Calu3 (cell line): ENCODE measurements at places on chromosomes 7 and 10.

DNA sequence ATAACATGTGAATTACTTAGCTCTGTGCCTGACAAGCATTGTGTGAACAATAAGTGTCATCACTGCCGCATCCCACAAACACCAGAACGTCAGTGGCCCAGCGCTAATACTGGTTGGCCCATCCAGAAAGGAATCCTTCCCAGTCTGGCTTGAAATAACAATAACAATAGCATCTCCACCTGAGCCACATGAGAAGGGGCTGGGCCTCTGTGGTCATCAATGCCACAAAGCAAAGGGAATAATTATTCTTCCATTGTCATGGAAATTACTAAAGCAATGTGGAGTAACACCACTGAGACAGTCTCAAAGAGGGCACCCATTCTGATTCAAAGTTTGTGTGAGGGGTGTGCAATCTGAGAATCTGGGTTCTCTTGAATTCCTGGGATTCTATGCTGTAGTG is 105.7 kb upstream of the INHBA start:
- DNase-seq, result no peak
- peaks cover 27% of the 10 kb centered on the region for H3K27me3 ChIP-seq
- no peaks in the 10 kb centered on the region for H3K36me3 ChIP-seq
- no peak overlapping the region for H3K27ac ChIP-seq
- H3K4me1 ChIP-seq, result no peaks in the 10 kb centered on the region

DNA sequence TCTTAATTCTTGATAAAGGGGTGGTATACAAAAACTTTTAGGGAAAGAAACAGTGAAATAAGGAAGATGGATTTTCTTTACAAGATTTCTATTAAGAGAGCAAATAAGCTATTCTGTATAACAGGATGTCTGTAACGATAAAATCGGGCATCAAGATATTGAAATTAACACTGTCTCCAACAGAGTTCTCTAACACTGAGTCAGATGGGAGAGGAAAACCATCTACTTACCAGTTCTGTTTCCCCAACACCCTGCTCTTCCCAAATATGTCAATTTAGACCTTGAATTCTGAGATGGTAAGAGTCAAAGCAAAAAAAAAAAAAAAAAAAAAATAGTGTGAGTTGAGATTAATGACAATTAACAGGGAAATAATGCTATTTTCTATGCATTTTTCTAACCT is 23.0 kb downstream of the SMURF1 start:
- peaks cover 40% of the 10 kb centered on the region for H3K4me1 ChIP-seq
- H3K36me3 ChIP-seq, result peaks cover 16% of the 10 kb centered on the region
- no peak for DNase-seq
- H3K4me3 ChIP-seq, result no peak overlapping the region
- no peaks in the 10 kb centered on the region for H3K27me3 ChIP-seq

GRCh38 chr7:22129166-22129565 is 183.5 kb upstream of the CDCA7L start:
- H3K36me3 ChIP-seq, result peaks cover 48% of the 10 kb centered on the region
- no peaks in the 10 kb centered on the region for H3K27me3 ChIP-seq
- no peak overlapping the region for H3K4me3 ChIP-seq
- DNase-seq, result no peak

DNA sequence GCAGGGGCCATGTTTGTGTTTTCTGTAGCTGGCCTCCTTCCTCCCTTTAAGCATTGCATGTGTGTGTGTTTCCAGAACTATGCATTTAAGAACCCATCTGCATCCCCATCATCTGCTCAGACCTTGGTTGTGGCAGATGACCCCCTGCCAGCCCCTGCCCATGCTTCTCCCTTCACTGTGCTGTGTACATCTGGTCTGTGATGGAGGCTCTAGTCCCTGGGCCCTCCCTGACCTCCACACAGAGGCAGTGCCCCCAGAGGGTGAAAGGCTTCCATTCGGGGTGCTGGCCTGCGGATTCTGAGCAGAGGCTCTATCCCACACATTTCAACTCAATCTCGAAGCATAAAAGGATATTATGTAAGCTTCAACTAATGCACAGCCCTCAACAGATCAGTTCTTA is 89.4 kb downstream of the TACC2 start:
- no peak for DNase-seq
- H3K27ac ChIP-seq, result no peak overlapping the region
- H3K4me3 ChIP-seq, result no peak overlapping the region
- H3K27me3 ChIP-seq, result no peaks in the 10 kb centered on the region
- H3K4me1 ChIP-seq, result no peaks in the 10 kb centered on the region
- no peaks in the 10 kb centered on the region for H3K36me3 ChIP-seq

GRCh38 chr10:117801691-117802090 is 245.1 kb downstream of the RAB11FIP2 start:
- H3K4me1 ChIP-seq, result no peaks in the 10 kb centered on the region
- no peak overlapping the region for H3K4me3 ChIP-seq
- H3K27me3 ChIP-seq, result peaks cover 12% of the 10 kb centered on the region
- no peak overlapping the region for H3K27ac ChIP-seq

DNA sequence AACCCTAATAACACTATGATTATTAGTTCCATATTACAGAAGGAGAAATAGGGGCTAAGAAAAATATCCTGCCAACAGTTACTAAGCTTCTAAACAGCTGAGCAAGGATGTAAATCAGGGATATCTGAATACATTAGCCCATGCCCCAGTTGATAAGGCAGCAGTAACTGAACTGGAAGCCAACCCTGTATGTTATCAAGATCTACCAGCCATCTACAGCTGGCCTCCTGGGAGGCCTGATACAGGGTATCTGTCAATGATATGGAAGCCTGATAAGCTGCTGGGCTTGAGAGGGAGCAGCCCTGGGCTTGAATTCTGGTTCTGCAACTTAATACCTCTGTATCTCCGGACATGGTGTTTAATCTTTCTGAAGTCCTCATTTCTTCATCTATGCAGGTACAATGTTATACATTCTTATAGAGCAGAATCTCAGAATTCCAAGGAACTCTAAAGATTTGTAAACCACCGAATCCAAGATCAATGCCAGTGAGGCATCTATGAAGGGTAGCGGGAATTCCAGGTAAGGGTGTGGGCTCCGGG is 37.9 kb upstream of the AFAP1L2 start:
- no peak overlapping the region for H3K4me3 ChIP-seq
- no peaks in the 10 kb centered on the region for H3K4me1 ChIP-seq
- no peak for DNase-seq
- peaks cover 5% of the 10 kb centered on the region for H3K36me3 ChIP-seq

DNA sequence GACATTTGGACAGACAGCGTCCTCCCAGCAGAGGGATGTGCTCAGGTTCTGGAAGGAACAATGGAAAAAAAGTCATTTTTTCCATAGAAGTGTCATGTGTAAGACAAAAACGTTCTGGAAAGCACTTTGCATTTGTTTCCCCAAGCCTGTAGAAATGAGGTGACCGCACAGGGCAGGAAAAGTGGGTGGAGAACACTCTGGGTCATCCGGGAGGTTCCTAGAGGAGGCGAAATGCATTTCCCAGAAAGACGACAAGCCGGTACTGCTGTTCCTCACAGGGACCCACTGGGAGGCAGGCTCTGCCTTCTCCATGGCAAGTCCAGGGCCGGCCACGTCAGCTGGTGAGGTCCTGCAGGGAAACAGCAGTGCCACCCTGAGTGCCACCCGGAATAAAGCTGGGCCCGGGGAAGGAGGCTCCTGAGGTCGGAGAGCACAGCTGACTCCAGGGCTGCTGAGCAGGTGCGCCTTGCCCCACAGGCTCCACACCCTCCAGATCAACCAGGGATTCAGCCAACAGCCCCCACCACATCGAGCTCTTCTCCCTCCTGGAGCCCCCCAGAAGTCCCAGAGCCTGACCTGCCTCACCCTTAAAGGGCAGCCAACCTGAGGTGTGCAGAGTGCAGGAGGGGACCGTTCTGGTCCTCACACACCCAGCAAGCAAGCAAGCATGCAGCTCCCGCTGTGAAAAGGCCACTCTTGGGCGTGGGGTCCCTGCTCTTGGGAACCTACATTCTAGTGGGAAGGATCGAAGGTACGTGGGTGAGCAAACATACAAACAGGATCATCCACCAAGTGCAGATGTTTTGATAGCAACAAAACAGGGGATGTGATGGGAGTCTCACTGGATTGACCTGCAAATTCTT is 28.8 kb upstream of the INPP5A start:
- peaks cover 38% of the 10 kb centered on the region for H3K27me3 ChIP-seq
- no peak overlapping the region for H3K4me3 ChIP-seq
- no peaks in the 10 kb centered on the region for H3K4me1 ChIP-seq
- no peak overlapping the region for H3K27ac ChIP-seq
- H3K36me3 ChIP-seq, result no peaks in the 10 kb centered on the region

GRCh38 chr10:66586897-66587679 is 338.7 kb upstream of the LRRTM3 start:
- H3K4me1 ChIP-seq, result no peaks in the 10 kb centered on the region
- H3K27me3 ChIP-seq, result no peaks in the 10 kb centered on the region
- H3K4me3 ChIP-seq, result no peak overlapping the region
- H3K36me3 ChIP-seq, result no peaks in the 10 kb centered on the region
- DNase-seq, result no peak

GRCh38 chr10:78975926-78976325 is 92.8 kb upstream of the ZMIZ1 start:
- H3K36me3 ChIP-seq, result peaks cover 43% of the 10 kb centered on the region
- H3K4me1 ChIP-seq, result peaks cover 56% of the 10 kb centered on the region
- peaks cover 11% of the 10 kb centered on the region for H3K27me3 ChIP-seq
- peak overlapping the region; percentile 93 for H3K27ac ChIP-seq
- no peak overlapping the region for H3K4me3 ChIP-seq

GRCh38 chr10:127161482-127161881 is 34.9 kb downstream of the INSYN2A start:
- no peak for DNase-seq
- no peaks in the 10 kb centered on the region for H3K36me3 ChIP-seq
- peaks cover 10% of the 10 kb centered on the region for H3K4me1 ChIP-seq
- no peak overlapping the region for H3K4me3 ChIP-seq
- no peak overlapping the region for H3K27ac ChIP-seq

GRCh38 chr10:19663344-19663743 is 152.9 kb upstream of the PLXDC2 start:
- no peak for DNase-seq
- no peaks in the 10 kb centered on the region for H3K27me3 ChIP-seq
- no peak overlapping the region for H3K4me3 ChIP-seq
- H3K4me1 ChIP-seq, result no peaks in the 10 kb centered on the region

DNA sequence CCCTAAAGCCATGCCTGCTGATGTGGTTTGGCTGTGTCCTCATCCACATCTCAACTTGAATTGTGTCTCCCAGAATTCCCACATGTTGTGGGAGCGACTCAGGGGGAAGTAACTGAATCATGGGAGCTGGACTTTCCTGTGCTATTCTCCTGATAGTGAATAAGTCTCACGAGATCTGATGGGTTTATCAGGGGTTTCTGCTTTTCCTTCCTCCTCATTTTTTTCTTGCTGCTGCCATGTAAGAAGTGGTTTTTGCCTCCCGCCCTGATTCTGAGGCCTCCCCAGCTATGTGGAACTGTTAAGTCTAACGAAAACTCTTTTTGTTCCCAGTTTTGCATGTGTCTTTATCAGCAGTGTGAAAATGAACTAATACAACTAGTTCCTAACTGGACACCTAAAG is 11.8 kb downstream of the MACROH2A2 start:
- no peak overlapping the region for H3K27ac ChIP-seq
- H3K4me3 ChIP-seq, result no peak overlapping the region
- peaks cover 12% of the 10 kb centered on the region for H3K27me3 ChIP-seq
- DNase-seq, result no peak

GRCh38 chr10:126309228-126309883 is 78.9 kb downstream of the ADAM12 start:
- H3K27me3 ChIP-seq, result peaks cover 63% of the 10 kb centered on the region
- H3K27ac ChIP-seq, result no peak overlapping the region
- H3K4me3 ChIP-seq, result no peak overlapping the region
- H3K36me3 ChIP-seq, result no peaks in the 10 kb centered on the region
- DNase-seq, result no peak
- no peaks in the 10 kb centered on the region for H3K4me1 ChIP-seq

- H3K4me1 ChIP-seq, result no peaks in the 10 kb centered on the region
- no peaks in the 10 kb centered on the region for H3K27me3 ChIP-seq
- DNase-seq, result no peak
- no peak overlapping the region for H3K4me3 ChIP-seq
- H3K27ac ChIP-seq, result no peak overlapping the region
Observed at GRCh38 chr10:115117301-115117700, 24.1 kb downstream of the ATRNL1 start.

GRCh38 chr7:15837306-15837950 is 150.9 kb upstream of the MEOX2 start:
- no peak overlapping the region for H3K4me3 ChIP-seq
- no peak for DNase-seq
- no peaks in the 10 kb centered on the region for H3K36me3 ChIP-seq
- H3K27me3 ChIP-seq, result no peaks in the 10 kb centered on the region
- H3K27ac ChIP-seq, result no peak overlapping the region
- H3K4me1 ChIP-seq, result peaks cover 9% of the 10 kb centered on the region

DNA sequence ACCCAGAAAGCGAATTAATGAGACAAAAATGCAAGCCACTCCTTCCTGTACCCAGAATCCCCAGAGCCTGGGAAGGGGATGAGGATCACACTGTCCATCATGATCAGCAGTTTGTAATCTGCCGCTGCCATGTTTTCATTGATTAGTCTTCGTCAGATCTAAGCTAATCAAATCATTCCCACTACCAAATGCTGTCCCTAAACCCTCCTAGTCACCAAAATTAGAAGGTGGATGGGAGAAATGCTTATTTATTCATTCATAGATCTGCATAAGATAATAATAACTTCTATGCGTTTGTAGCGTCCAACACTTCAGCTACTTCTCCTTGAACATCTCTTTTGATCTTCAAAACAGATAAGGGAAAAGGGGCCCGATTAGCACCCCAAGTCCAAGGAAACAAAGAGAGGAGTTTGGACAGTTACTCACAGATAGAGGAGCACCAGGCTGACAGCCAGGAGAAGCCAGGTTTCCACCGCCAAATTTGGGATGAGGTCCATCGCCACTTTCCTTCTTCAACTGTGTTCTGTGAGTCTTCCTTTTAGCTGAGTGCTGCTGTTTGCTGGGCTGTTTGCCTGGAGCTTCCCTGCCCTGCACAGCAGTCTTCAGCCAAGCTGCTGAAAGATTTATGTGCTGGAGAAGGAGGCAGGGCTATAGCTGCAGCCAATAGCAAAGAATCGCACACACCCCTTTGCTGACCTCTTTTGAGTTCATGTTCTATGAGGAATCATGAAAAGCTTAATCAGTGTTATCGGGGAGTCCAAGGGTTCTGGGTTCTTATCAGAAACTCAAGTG is at the start of gene CYP3A5:
Gene CYP3A5, minus strand, starts transcription at position 597 of the 792 bp plus-strand sequence. Its CDS starts 100 bp downstream, at position 497.
- H3K4me3 ChIP-seq, result peak within 1 kb of the TSS; percentile 68
- H3K27ac ChIP-seq, result peak within 1 kb of the TSS; percentile 90
- no peaks in the 10 kb centered on the region for H3K27me3 ChIP-seq
- peaks cover 26% of the 10 kb centered on the region for H3K4me1 ChIP-seq
